ENCODE measurements at places on chromosomes 3 and 15.

- no peak for DNase-seq
Measured at GRCh38 chr15:34301058-34301457, 36.5 kb downstream of the SLC12A6 start.

DNA sequence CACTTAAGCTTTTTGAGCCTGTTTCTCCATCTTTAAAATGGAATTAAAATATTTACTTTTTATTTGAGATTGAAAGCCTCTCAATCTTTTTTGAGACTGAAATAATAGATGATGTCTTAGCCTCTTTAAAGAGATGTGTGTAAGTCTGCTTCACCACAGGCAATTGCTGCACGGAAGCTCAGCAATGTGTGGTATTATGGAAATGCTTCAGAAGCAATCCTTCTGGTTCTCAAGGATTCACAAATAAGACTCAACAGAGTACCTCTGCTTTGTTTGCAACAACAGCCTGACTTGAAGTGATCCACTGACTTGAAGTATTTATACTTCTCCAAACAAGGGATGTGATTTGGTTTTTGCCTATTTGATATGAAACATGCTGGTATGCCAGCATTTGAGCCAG is 332.0 kb upstream of the RASGRP1 start:
- no peak for DNase-seq

- DNase-seq, result no peak
Measured at GRCh38 chr15:62348118-62348517, 183.0 kb upstream of the C2CD4B start.

DNA sequence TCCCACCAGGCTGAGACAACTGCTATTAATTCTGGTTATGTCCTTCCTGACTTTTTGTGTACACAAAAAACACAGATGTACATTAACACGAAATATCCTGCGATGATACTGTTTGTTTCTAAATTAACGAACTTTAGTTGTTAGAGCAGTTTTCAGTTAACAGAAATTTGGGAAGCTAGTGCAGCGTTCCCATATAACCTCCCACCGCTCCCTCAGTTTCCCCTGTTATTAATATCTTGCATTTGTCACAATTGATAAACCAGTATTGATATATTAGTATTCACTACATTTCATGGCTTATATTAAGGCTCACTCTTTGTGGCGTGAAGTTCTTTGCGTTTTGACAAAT is 45.3 kb upstream of the RNU6-1 start:
- DNase-seq, result no peak

DNA sequence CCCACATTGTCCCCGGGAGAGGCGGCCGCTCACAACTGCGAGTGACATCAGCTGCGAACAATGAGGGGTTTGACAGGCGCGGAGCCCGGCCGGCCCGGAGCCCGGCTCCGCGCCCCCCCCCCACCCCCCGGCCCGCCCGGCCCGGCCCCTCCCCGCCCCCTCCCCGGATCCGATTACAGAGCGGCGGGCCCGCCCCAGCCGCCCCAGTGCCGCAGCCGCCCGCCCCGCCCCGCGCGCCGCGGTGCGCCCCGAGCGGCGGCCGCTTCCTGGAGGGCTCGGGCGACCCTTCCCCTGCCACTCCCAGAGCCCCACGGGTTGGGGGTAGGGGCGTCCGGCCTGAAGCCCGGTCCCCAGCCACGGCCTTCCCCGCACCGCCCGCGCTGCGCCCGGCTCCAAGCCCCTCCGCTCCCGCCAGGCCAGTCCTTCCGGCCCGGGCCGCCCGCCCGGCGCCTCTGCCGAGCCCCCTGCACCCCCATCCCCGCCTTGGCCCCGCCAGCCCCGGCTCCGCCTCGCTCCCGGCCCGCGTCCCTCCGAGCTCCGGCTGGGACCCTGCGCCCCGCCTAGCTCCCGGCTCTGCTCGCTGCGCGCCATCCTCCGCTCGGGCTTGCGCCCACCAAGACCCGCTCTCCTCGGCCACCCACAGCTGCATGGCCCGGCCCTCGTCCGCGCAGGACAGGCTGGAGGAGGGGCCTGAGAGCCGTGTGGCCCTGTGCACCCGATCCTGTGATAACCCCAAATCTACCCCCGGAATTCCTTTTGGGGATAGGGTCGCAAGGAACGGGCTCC is at the start of gene PCBP4:
TSS of gene PCBP4 (minus strand) at position 71 of the 786 bp plus-strand sequence. CDS start 6,214 bp downstream, outside the sequence.
- DNase-seq, result peak; percentile 84

DNA sequence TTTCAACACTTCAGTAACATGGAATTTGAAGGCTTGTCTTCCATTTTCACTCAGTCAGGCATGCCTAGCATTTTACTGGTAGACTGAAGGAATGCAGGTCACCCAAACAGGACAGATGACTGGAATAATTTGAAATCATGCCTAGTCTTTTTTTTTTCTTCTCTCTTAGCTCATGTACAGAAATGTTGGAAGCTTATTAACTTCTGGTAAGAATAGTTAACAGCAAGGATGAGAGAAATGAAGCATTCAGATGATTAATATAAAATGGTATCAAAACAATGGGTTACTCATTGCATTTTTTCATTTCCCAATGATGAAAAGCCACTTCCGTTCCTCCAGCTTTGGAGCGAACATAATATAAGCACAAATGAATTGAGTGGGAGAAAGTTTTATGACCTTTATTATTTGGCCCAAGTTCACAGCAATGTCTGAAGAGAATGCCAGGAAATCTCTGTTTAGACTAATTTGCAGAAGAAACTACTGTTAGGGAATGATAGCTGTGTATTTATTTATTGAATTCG is 431.6 kb upstream of the RASGRP1 start:
- DNase-seq, result peak; percentile 5

GRCh38 chr3:55367384-55367783 is 119.7 kb downstream of the WNT5A start:
- DNase-seq, result no peak

DNA sequence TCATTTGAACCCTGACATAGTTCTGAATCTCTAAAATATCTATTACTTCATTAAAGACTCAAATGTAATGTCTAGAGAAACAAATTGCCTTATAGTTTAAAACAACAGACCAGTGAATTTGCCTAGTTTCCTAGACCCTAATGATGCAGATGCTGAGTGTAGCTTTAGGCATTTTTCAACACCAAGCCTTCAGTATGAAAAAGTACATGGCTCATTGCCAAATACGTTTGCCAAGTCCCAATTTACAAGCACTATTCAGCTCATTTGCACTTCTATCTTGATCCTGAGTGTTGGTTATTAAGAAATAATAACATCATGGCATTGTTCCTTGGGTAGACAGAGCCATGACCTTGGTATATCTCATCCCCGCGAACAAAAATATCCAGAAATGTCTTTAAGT is 46.8 kb downstream of the EOMES start:
- no peak for DNase-seq

- no peak for DNase-seq
Measured at GRCh38 chr15:73493922-73494321, 51.0 kb downstream of the REC114 start.

DNA sequence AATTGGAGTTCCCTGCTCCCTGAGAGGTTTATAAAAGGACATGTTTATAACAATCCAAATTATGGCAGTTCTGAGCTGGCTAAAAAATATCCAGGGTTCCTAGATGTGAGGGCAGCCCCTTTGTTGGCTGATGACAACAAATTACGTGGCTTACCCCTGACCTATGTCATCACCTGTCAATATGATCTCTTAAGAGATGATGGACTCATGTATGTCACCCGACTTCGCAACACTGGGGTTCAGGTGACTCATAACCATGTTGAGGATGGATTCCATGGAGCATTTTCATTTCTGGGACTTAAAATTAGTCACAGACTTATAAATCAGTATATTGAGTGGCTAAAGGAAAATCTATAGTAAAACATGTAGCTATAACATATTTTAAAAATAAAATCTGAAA is 13.9 kb downstream of the AADAC start:
- no peak for DNase-seq

GRCh38 chr3:148190441-148190990 is 507.2 kb upstream of the AGTR1 start:
- no peak for DNase-seq

- DNase-seq, result no peak
Measured at GRCh38 chr15:46556010-46556409, 921.2 kb downstream of the SQOR start.

DNA sequence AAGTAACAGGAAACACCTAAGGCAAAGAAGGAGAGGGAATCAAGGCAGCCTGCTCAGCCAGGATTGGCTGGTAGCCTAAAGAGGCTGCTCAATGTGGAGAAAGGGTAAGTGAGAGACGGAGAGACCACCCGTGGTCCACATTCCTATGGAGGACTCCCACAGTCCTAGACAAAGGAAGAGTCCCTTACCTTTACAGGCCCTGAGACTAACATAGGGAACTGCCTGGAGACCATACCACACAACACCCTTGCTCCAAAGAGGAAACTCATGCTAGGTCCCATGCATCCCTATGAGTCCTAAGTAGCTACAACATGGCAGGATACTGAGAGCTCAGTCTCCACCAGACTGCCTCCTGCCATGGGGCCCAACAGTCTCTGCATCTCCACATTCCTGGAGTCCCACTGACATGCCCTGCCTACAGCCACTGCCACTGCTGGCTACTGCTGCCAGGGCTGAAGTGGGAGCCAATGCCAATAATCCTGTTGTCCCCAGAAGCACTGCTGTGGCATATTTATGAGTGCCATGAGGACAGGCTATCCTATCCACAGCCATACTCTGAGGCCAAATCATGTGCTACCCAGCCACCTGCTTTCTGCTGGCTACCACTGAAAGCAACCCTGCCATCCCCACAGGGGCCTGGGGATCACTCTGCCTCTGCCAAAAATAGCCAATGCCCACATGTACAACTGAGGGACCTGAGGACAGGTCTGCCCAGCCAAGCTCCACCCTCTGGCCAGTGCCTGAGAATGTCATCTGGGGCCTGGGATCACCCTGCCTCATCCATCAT is 45.0 kb downstream of the COPS2 start:
- no peak for DNase-seq

- no peak for DNase-seq
Measured at GRCh38 chr3:114057011-114057347, 442 bp downstream of the QTRT2 start.

- DNase-seq, result peak; percentile 83
Measured at GRCh38 chr3:50392101-50392715, 32.9 kb upstream of the TMEM115 start.

GRCh38 chr3:126126286-126126685 is 42.4 kb upstream of the SLC41A3 start:
- no peak for DNase-seq

GRCh38 chr3:77467702-77468625 is 428.1 kb downstream of the ROBO2 start:
- peak; percentile 97 for DNase-seq

GRCh38 chr15:57382969-57383368 is 6.7 kb downstream of the CGNL1 start:
- no peak for DNase-seq

GRCh38 chr15:77209221-77209620 is 138.3 kb upstream of the TSPAN3 start:
- DNase-seq, result no peak
